ENCODE measurements at places on chromosomes 4 and X.

GRCh38 chrX:33065415-33065814 lies 145.9 kb downstream of the DMD start:
- DNase-seq = no peak

DNA sequence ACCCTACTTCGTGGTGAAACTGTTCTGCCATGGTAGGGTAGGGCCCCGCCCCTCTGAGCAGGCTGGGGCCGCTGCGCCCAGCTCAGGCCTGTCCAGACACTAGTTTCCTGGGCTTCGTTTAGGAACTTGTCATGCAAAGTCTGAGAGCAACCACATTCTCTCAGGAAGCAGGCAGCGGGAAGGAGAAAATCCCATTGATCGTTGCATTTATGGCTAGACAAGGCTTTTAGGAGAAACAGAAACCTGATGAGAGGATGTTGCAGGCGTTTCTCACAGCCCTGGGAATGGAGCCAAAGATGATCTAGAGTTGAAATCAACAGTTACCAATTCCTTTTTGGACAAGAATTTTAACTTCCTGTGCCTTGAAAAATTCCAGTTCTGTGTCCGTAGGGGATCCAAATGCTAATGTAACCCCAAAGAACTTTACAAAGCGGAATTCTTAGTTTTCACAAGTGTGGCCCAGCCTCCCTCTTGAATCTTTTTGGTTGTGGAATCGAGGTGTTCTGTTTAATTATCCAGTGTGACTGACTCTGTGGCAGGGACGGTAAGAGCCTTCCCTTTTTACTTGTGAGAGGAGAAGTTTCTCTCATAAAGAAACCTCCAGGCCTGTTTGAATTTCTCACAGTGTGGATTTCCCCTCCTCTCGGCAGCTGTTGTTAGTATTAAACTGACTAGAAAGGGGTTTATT lies 4.5 kb upstream of the CXCL9 start:
- no peak for DNase-seq

GRCh38 chrX:74906417-74906816 lies 18.8 kb downstream of the NEXMIF start:
- no peak for DNase-seq

GRCh38 chr4:105719204-105719603 lies 10.6 kb downstream of the GSTCD start:
- no peak for DNase-seq

- DNase-seq = peak; percentile 17
Measured at GRCh38 chrX:120365320-120365719, 3.4 kb downstream of the ATP1B4 start.

DNA sequence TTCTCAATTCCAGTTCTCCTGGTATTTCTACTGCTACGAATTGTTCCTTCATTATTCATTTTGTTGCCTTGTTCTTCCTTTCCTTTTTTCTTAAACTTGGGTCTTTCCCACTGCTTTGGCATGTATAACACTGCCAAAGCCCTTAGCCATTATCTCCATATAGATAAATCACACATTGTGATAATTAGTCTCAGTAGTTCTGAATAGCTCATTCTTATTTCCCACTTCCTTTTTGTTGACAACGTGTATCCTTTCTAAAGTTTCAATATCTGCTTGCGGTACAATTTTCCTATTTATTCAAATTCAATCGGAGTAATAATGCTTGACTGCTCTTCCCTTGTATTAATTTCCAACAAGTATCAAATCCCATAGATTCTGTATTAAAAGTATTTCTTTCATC lies 14.5 kb upstream of the CAMK2D start:
- DNase-seq = no peak

DNA sequence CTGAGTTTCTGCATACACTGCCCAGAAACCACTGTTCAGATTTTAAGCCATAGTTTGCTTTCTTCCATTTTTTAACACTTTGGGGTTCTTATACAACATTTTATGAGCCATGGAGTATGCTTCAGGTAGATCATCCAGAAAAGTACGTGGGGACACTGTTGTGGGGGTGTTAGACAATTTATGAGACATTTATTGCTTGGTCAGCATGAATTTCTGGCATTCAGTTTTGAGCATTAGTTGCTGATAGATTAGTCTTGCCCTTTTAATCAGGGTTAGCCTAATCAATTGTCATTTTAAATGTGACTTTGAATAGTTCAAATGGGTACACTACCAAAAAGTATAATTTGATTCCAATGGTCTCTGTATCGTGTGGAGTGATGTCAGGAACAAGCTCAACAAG lies 434.9 kb downstream of the GPM6A start:
- no peak for DNase-seq

DNA sequence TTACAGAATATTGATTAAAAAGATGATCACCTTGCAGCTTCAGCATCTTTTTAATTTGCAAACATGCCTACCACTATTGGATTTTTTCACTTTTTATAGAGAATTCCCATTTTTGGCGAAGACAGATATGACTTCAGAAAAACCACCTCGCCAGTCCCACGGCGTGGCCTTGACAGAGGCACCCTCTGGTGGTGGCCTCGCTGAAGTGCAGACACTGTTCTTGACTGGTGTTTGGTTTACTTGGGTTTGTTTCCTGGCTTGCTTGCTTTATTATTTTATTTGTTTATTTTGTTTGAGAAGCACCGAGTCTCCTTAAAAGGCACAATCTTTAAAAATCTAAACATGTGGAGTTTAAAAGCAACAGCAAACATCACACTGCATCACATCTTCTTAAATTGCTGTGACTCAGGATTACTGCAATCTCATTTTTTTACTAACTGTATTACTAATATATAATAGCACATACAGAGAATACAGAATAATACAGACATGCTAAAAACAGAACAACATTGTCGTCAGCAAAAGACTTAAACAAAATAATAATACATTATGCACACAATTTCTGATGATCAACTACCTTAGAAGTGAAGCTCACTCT lies 13.1 kb upstream of the AMTN start:
- DNase-seq = peak; percentile 73

- no peak for DNase-seq
Measured at GRCh38 chr4:128455480-128455879, 167.9 kb upstream of the PGRMC2 start.

DNA sequence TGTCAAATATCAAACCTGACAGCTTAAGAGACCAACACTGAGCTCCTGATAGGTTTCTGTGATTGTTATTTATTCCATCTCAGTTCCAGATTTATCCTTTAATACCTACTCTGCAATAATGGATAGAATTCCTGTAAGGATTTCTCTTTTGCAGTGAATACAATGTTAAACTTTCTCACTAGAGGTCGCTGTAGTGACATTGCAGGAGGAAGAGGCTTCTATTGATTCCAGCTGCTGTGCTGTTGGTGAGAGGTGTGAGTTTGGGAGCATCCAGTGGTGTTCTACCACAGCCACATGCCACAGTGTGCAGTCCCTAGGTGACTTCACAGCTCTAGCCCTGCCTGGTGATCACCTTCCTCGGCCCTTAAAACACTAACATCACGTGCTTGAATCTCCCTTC lies 34.6 kb upstream of the DCAF8L2 start:
- DNase-seq = no peak

- DNase-seq = peak; percentile 14
Measured at GRCh38 chr4:73308286-73308685, 49.7 kb upstream of the ANKRD17 start.

DNA sequence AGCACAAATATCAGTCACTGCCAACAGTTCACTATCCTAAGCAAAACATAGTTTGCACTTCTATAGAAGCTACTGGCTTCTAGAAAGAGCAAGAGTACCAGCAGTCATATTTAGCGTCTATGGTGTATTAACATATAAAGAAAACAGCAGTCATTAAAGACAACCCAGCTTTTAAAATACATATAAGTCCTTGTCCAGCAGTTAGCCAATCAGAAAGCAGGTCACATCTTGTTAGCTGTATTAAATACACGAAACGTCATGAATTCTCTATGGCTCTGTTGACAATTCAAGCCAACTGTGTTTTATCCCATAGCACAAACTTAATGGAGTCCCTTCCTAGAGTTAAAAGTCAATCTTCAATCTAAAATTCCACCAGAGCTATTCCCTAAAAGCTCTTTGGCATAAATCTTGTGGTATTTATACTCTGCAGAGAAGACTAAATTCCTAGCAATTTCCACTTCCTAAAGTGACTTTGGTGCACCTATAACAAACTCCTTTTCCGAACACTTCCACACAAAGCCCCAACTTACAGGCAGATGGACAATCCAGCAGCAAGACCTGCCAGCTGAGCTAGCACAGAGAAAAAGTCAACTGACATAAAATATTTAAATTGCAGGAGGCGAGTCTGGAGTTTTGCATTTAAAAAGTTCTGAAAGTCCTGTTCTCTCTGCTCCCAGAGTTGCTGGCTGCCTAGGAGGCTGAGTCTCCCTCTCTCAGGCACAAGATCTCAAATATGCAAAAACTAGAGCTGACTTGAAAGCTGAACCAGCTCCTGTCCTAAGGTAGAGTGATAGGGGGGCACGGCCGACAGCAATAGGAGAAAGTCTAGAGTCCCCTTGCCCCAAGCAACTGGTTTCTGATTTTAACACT lies 1.3 kb downstream of the LDB2 start:
- no peak for DNase-seq

DNA sequence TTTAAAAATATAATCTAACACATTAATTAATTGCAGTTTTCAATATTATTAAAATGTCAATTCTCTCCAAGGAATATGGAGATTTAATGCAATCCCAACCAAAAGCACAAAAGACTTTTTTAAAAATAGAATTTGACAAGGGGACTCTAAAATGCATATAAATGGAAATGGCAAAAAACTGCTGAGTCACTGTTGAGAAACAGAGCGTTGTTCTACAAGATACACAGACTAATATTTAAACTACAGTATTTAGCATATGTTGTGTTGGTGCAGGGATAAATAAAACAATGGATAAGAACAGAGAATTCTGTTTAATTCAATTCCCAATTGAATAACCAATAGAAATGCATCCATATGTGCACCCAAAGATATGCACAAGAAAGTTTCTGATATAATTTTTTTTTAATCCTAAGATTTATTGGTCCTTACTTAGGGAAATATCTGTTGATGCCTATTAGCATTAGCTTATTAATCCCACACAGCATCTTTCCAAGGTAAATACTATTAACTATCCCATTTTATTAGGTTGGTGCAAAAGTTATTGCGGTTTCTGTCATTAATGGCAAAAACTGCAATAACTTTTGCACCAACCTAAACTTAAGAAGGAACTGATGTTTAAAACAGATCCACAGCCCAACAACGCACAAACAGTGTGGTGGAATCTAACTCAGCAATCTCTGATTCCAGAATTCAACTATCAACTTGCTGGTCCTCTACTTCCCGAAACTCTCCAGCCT lies 86.8 kb upstream of the VEGFC start:
- no peak for DNase-seq

- no peak for DNase-seq
Measured at GRCh38 chrX:110182362-110182761, 135.5 kb downstream of the AMMECR1 start.

DNA sequence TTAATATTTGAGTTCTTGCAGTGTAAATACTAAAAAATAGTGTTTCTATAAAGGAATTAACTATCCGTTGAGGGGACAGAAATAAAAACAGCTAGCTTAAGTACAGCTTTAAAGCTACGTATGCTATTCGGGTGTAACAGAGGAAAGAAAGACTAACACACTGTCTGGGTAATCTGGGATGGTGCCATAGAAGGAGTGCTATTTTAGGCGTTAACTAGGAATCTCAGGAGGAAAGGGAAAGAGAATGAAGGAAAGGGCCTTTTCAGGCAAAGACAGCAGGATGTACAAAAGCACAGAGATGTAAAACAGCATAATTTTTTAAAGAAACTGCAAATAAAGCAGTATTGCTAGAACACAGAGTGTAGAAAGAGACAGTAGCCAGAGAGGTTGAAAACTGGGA lies 161.8 kb downstream of the RAP1GDS1 start:
- DNase-seq = no peak

GRCh38 chr4:118797558-118798142 lies 38.3 kb downstream of the SEC24D start:
- DNase-seq = no peak

- no peak for DNase-seq
Measured at GRCh38 chr4:35565640-35566039, 678.7 kb downstream of the ARAP2 start.

- DNase-seq = no peak
Measured at GRCh38 chr4:23266401-23266800, 573.7 kb downstream of the GBA3 start.

- DNase-seq = no peak
Measured at GRCh38 chr4:152925851-152926250, 10.3 kb upstream of the FHDC1 start.

DNA sequence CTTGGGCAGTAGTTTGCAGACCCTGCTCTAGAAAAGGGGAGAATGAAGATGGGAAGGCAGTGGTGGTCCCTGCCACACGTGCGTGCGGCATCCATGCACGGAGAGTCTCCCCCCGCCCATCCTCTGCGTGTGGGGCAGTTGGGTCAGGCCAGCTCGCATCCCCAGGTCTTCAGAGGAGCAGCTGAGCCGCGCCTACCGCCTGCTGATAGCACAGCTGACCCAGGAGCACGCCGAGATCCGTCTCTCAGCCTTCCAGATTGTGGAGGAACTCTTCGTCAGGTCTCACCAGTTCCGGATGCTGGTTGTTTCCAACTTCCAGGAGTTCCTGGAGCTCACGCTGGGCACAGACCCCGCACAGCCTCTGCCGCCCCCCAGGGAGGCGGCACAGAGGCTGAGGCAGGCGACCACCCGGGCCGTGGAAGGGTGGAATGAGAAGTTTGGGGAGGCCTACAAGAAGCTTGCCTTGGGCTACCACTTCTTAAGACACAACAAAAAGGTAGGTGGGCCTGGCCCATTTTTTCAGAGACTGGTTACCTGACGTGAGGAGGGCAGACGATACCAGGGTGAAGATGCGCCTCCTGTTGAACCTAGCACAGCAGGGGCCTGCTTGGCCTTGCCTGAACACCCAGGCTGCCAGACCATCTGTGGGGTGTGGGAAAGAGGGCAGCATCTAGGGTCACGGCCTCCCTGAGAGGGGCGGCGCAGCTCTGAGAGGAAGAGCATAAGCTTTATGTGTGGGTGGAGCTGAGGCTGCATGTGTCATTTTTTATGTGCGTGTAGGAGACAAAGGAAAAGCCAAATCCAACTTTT lies 2.6 kb downstream of the UVSSA start:
- no peak for DNase-seq

DNA sequence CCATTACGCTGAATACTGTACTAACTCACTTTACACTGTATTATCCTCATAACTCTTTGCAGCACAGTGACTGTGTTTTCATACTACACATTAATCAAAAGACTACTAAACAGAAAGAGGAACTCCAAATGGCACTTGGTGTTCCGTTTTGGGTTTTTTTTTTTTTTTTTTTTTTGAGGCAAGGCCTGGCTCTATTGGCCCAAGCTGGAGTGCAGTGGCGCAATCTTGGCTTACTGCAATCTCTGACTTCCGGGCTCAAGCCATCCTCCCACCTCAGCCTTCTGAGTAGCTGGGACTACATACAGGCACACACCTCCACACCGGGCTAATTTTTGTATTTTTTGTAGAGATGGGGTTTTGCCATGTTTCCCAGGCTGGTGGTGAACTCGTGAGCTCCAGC lies 10.7 kb downstream of the KLHL8 start:
- DNase-seq = no peak

DNA sequence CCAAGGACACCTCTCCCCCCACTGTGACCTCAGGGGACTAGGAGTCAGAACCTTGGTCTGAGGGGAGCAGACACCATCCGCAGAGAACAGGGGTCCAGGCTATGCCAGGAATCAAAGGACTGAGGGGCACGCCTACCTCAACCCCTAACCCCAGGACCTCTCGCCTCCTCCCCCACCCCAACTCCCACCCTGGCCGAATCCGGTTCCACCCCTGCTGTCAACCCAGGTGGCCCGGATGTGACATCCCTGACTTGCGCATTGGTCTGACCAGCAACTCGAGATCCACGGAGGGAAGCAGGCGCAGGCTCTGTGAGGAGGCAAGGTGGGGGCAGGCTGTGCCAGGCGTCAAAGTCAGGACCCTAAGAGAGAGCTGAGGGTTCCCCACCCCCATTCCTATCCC lies 468 bp upstream of the MAGEA4 start:
- DNase-seq = peak; percentile 64

GRCh38 chrX:1464971-1465285 lies 12.2 kb upstream of the ASMTL start:
- DNase-seq = no peak
